HuH-7 (cell line): ENCODE measurements at places on chromosomes 2 and 18.

DNA sequence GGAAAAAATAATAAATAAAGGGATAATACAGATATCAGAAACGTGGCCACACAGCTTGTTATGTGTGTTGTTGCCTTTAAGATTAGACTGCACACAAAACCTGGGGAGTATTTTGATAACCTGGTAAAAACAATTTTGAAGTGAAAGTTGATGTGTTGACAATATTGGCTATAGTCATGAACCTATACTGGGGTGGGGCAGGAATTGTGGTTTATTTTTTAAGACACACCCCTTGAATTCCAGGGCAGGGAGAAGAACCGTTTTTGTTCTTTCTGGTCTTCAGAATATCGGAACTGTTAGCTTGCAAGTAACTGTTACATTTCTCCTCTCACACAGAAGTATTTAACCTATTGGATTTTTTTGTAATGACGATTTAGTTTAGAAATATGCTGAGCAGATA lies 80.4 kb downstream of the LIMS1 start:
- DNase-seq = no peak

GRCh38 chr2:177282787-177283572 lies 18.5 kb upstream of the NFE2L2 start:
- DNase-seq = no peak

DNA sequence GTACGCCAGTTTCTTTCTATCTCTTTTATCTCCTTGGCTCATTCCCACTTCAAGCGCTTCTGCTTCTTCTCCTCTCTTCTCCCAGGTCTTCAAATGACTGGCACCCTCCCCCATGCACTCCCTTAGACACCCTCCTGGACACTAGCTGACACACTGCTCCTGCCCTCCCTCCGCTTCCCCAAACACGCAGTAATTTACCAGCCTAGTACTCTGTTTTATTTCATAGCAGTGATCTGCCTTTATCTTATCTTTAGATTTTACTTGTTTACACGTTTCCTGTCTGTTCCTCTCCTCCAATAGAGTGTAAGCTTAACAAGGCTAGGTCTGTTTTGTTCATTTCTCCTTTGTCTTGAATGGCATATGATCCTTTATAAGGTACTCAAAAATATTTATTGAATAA lies 93.9 kb downstream of the SCN3A start:
- DNase-seq = peak; percentile 49

DNA sequence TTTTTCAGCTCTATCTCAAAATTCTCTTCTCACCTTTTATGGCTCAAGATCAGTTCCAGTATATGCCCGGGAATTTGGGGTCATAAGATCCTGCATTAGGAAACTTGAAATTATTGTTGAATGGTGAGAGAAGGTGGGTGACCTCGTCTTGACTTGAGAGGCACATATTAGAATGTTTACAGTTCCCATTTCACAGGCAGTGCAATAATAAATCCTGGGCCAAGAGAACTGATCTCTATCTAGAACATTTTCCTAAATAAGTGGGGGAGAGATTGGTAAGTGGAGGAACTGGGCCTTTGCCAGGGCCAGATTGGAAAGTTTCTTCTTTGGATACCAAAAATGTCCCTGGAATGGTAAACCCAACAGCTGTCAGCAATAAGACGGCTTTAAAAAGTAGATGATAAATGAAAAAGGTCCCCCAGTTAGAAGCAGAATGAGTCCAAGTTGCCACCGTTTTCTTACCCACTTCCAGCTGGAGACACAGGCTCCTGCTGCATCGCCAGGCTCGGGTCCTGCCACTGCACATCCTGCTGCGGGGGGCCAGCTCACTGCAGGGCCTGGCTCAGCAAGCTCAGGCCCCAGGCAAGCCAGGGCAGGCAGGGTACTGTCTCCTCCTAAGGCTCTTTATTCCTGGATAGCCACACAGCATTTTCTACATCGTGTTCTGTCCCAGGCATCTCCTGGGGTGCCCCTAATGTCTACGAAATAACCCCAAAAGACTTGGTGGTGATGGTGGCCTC lies 126.4 kb upstream of the EPAS1 start:
- DNase-seq = no peak

- no peak for DNase-seq
These were observed 6.0 kb downstream of the MEIS1 start for GRCh38 chr2:66440708-66441497.

DNA sequence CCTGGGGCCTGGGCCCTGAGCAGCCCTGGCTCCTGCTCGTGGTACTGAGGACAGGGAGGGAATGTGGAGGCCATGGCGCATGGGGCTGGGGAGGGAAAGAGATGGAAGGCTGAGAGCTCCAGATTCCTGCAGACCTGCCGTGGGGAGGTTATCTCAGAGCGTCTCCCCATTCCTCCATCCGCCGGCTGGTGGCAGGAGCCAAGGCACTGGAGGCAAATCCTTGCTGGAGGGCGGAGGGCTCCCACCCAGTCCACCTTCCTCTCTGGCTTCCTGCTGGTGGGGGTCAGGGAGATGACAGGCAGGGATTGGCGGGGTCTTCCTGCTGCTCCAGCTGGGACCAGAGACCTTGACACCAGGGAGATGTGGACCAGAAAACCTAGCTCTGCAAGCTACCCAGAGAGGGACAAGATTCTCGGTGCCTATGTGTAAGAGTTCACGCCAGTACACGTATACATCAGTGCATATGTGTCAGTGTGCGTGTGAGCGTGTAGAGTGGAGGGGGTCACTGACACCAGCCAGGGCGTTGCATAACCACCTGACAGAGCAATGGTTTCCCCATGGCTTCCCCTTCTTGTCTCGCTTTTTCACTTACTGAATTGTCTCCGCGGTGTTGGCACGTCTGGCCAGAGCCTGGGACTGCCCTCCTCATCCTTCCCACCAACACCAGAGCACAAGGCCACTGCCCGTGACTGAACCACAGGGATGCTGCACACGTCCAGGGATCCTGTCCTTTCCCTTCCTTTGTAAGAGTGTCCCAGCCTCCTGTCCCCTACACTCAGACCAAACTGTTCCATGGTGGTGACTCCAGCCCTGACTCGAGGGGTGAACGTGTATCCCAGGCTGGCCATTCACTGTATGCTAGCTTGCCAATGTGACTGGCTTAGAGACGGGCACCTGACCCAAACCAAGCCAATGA lies 15.8 kb upstream of the SEMA4C start:
- no peak for DNase-seq

GRCh38 chr2:113201496-113202304 lies 27.9 kb downstream of the PSD4 start:
- DNase-seq = no peak

- DNase-seq = no peak
These were observed 93.4 kb upstream of the MSH2 start for GRCh38 chr2:47309472-47309951.

- DNase-seq = no peak
These were observed 77.0 kb downstream of the SMIM21 start for GRCh38 chr18:75350512-75350839.

DNA sequence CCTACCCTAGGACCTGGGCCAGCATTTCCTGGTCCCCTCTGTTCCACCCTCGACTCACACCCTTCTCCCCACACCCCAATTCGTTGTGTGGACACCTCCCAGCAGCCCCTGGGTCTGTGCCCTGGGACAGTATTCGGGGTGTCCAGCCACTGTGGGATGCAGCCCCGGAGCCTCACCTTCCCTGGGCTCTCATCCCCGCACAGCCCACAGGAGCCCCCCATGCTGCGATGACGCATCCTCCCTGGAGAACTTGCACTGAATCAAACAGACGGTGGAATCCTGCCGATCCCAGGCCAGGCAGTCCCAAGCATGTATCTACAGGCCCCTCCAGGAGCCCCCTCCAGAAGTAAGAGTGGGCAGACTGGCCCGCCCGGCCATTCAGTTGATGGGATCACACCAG lies 9.7 kb downstream of the ITM2C start:
- no peak for DNase-seq

GRCh38 chr2:203461746-203462145 lies 73.4 kb downstream of the RAPH1 start:
- no peak for DNase-seq

- DNase-seq = no peak
These were observed 21.2 kb upstream of the TET3 start for GRCh38 chr2:73963385-73964120.

DNA sequence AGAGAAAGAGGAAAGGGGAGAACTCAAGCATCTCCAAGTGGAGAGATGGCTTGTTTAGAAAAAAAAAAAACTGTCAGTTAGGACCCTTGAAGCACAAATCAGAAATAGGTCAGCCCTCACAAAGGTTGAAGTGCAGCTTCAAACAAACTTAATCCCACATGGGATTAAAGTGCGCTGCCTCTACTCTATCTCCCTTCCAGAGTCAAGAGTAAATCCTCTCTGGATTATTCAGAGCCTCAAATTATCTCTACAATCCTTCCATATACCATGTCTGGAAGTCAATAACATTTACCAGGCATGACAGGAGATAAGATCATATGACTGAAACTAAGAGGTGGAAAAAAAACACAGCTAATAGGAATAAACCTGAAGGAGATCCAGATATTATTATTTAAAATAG lies 69.8 kb downstream of the SMAD7 start:
- DNase-seq = no peak

GRCh38 chr2:27723372-27724144 lies 48.0 kb upstream of the MRPL33 start:
- peak; percentile 82 for DNase-seq

DNA sequence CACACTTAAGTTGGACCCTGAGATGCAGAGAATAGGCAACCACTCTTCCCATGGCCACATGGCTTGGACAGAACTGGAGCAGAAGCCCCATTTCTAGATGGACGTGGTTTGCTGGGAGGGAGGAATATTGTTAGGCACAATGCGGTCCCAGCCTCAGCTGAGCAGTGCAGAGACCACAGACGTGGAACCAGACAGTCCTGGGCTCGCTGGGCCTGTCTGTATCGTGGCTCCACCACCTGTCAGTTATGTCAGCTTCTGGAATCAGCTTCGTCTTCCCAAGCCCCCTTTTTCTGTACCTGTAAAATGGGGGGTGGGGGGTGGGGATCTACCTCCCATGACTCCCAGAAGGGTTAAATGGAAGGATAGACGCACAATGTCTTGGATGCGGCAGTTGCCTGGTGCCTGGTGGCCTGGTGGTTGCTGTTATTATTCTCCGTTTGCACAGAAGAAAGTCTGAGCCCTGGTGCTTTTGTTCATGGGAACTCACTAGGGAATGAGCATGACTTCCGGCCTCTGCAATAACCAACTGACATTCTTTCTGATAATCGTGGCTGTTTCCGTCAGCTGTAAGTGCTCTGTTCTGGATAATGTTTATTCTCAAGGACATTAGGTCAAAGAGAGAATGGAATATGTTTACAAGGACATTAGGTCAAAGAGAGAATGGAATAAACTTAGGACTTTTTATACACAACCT lies 31.4 kb downstream of the COLEC11 start:
- no peak for DNase-seq

- no peak for DNase-seq
These were observed 78.1 kb upstream of the SLC38A11 start for GRCh38 chr2:165033402-165033801.

GRCh38 chr18:56639104-56639381 lies 651 bp upstream of the TXNL1 start:
- no peak for DNase-seq

- no peak for DNase-seq
These were observed 88.4 kb downstream of the DSEL start for GRCh38 chr18:67428158-67428557.

DNA sequence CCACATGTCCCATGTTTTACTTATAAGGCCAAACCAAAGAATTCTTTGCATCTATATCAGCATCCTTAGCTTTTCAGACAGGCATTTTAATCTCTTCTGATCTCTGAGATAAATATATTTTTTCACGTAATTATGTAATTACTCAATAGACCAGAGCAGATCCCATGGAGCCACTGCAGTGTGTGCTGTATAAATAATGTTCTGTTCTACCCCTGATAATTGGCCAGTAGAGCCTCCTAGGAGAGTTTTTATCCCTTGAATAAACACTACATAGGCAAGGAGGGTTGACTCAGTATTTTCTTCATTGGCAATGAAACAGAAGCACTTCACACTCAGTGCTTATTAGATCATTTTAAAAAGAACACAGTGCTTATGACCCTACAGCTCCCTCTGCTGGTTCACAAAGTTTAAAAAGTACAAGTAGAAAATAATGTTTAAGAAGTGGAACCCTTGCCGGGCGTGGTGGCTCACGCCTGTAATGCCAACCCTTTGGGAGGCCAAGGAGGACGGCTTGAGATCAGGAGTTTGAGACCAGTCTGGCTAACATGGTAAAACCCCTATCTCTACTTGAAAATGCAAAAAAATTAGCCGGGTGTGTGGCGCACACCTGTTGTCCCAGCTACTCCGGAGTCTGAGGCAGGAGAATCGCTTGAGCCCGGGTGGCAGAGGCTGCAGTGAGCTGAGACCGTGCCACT lies 91.9 kb downstream of the PPP1R1C start:
- DNase-seq = peak; percentile 32

- no peak for DNase-seq
These were observed 89.1 kb downstream of the MAIP1 start for GRCh38 chr2:200044453-200044852.

GRCh38 chr2:215189393-215189792 lies 51.0 kb upstream of the ABCA12 start:
- no peak for DNase-seq

DNA sequence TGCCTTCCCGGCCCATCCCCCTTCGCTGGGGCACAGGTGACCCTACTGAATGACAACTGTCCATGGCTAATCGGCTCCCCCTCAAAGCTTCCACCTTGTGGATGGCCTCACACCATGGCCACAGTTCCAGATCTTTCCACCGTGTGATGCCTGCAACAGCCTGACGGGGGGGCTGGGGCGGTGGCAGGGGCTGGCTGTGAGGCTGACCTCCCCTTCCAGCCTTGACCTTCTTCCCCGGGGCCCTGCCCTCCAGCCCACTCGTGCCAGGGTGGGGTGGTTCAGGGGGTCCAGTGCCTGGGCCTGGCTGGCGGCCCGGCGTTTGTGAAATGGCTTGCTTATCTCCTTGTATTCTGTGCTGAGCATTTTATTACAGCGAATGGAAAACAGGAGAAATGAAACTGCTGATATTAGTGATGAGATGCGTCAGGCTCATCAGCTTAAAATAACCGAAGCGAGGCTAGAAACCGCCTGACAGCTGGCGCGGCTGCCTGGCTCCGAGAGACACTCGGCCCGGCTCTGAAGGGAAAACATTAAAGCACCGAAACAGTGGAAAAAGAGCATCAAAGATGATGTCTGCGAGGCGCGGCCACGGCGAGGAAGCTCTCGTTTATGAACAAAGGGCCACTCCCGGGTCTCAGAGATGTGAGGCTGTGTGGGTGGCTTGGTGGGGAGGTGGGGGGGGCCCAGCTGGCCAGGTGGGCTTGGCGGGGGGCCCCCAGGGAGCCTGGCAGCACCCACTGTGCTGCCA lies 916 bp upstream of the PDCD1 start:
- DNase-seq = no peak

GRCh38 chr18:56984731-56985130 lies 162.2 kb upstream of the BOD1L2 start:
- no peak for DNase-seq

DNA sequence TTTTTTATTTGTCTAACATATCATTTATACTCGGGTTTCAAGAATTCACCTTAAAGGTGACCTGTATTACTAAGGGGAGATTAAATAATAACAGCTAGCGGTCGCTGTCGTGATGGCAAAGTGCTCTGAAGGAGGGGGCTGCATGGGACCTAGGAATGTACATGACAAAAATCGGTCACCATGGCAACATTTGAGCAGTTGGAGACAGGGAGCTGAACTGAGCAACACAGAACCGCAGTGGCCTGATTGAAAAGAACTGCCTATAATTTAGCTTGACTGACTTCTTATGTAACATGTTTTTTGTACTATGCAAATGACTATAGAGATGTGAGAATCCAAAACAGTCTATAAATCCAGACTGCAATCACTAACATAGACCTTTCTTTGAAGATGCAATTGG lies 34.3 kb upstream of the EPHA4 start:
- DNase-seq = no peak

GRCh38 chr2:24122366-24123194 lies 554 bp downstream of the PFN4 start:
- no peak for DNase-seq

GRCh38 chr18:75360215-75360614 lies 67.3 kb downstream of the SMIM21 start:
- DNase-seq = no peak
